Activated T-cell treated with anti-CD3 and anti-CD28 coated beads, Interleukin-2, amount 50 U/mL, for 72 hours (primary cell): ENCODE measurements at places on chromosomes 4 and X. TPM values are rescaled to one million over a fixed set of nuclear protein-coding genes. Genes with fewer than 3 reads are reported as not detected.

DNA sequence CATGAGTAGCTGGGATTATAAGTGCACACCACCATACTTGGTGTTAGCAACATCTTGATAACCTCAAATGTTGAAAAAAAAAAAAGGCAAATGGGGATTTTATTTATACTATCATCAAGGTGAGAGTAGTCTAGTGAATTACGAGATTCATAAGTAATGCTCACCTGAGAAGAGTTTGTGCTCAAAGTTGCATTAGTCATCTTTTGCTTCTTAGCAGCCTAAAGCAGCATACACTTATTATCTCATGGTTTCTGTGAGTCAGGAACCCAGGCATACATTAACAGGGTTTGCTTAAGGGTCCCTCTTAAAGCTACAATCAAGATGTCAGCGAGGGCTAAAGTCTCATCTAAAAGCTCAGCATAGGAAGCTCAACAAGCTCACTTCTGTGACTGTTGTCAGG lies 8.2 kb upstream of the EXOSC9 start:
- H3K27ac ChIP-seq, result no peak overlapping the region
- peaks cover 16% of the 10 kb centered on the region for H3K27me3 ChIP-seq
- H3K4me1 ChIP-seq, result peaks cover 36% of the 10 kb centered on the region

GRCh38 chr4:38062776-38063097 lies 102.5 kb downstream of the PTTG2 start:
- no peak for DNase-seq
- peak overlapping the region; percentile 92 for H3K27ac ChIP-seq
- peak overlapping the region; percentile 97 for H3K4me3 ChIP-seq
- H3K36me3 ChIP-seq, result no peaks in the 10 kb centered on the region

DNA sequence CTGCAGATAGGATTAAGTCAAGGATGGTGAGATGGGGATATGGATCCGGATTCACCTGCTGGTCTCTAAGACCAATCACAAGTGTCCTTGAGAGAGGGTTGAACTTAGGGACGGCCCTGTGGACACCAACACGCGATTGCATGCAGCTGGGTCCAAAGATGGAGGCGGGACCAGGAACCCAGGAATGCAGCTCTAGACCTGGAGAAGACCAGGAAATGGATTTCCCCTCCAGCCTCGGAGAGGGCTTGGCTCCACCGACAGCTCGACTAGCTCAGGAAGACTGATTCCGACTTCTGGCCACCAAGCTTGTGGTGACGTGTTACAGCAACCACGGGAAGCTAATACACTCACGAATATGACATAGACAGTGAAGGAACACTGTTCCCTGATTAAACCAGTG lies 4.7 kb downstream of the C4orf50 start:
- H3K36me3 ChIP-seq, result no peaks in the 10 kb centered on the region
- H3K4me1 ChIP-seq, result no peaks in the 10 kb centered on the region
- no peak overlapping the region for H3K4me3 ChIP-seq

- peaks cover 12% of the 10 kb centered on the region for H3K27me3 ChIP-seq
- no peaks in the 10 kb centered on the region for H3K4me1 ChIP-seq
- peaks cover 10% of the 10 kb centered on the region for H3K36me3 ChIP-seq
These were observed 58.4 kb upstream of the NKX1-1 start for GRCh38 chr4:1464581-1465171.

- H3K36me3 ChIP-seq, result no peaks in the 10 kb centered on the region
- H3K4me1 ChIP-seq, result no peaks in the 10 kb centered on the region
- no peaks in the 10 kb centered on the region for H3K27me3 ChIP-seq
- no peak overlapping the region for H3K4me3 ChIP-seq
- DNase-seq, result no peak
- H3K27ac ChIP-seq, result no peak overlapping the region
These were observed 94.4 kb downstream of the HHIP start for GRCh38 chr4:144740316-144740715.

GRCh38 chrX:644304-645281 lies 14.0 kb downstream of the SHOX start:
- H3K4me1 ChIP-seq, result no peaks in the 10 kb centered on the region
- peaks cover 27% of the 10 kb centered on the region for H3K27me3 ChIP-seq
- no peaks in the 10 kb centered on the region for H3K36me3 ChIP-seq
- no peak for DNase-seq
- H3K4me3 ChIP-seq, result no peak overlapping the region

GRCh38 chr4:180134091-180134866 lies 2108.9 kb upstream of the TENM3 start:
- H3K36me3 ChIP-seq, result no peaks in the 10 kb centered on the region
- H3K4me1 ChIP-seq, result no peaks in the 10 kb centered on the region
- H3K27ac ChIP-seq, result no peak overlapping the region
- H3K27me3 ChIP-seq, result no peaks in the 10 kb centered on the region
- peak overlapping the region; percentile 65 for H3K4me3 ChIP-seq

DNA sequence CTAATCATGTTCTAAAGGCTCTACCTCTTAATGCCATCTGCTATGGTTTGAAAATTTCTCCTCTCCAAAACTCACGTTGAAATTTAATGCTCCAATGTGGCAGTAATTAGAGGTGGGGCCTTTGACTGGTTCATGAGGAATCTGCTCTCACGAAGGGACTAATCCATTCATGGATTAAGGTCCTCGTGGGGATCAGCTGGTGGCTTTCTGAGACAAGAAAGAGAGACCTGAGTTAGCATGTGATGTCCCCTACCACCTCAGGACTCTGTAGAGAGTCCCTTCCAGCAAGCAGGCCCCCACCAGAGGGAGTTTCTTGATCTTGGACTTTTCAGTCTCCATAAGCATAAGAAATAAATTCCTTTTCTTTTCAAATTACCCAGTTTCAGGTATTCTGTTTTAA lies 65.3 kb downstream of the WDFY3 start:
- no peaks in the 10 kb centered on the region for H3K27me3 ChIP-seq
- no peak overlapping the region for H3K4me3 ChIP-seq
- H3K36me3 ChIP-seq, result no peaks in the 10 kb centered on the region
- no peak for DNase-seq
- H3K4me1 ChIP-seq, result no peaks in the 10 kb centered on the region
- no peak overlapping the region for H3K27ac ChIP-seq

DNA sequence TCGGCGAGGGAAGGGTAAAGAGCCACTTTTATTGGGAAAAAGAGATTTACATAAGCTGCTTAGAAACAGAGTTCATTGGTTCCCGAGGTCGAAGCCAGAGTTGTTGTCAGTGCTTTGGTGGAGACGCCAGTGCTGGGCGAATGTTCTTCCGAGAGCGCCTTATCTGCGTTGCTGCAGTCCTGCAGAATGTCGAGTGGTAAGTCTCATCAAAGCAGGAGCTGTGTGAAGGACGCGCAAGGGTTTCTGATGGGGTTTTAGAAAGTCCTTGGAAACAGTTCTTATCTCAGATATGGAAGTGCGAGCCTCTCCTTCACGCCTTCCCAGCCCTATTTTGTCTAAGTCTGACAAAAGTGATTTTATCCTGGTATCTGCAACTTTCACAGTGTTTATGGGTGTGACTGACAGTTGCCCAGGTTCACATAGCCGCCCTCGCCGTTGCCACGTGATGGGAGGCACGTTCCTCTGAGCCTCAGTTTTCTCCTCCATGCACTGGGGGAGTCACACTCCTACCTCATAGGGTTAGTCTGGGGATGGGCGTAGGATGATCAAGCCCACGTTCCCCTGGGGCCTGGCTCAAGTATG lies 47.3 kb upstream of the NSG1 start:
- H3K27me3 ChIP-seq, result no peaks in the 10 kb centered on the region
- DNase-seq, result no peak
- H3K27ac ChIP-seq, result no peak overlapping the region
- no peak overlapping the region for H3K4me3 ChIP-seq
- H3K36me3 ChIP-seq, result no peaks in the 10 kb centered on the region
- H3K4me1 ChIP-seq, result peaks cover 7% of the 10 kb centered on the region

DNA sequence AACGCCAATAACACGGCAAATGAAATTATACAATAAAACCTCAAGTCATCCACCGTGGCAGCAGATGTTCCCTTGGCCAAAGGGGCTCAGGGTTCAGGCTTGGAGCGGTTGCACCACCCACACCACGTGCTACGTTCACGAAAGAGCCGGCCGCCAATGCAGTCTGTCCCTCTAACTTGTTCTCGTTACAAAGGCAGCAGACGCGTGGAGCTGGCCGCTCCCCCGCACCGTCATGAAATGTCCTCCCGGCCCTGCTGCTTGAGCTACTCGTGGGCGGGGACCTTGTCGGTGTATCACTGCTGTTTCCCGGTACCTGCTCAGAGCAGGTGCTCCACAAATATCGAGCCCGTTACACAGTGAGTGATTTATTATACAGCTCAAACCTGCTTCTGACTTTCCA lies 36.4 kb upstream of the MAN2B2 start:
- H3K27me3 ChIP-seq, result peaks cover 6% of the 10 kb centered on the region
- no peak for DNase-seq
- H3K27ac ChIP-seq, result no peak overlapping the region
- no peaks in the 10 kb centered on the region for H3K4me1 ChIP-seq
- H3K4me3 ChIP-seq, result no peak overlapping the region

DNA sequence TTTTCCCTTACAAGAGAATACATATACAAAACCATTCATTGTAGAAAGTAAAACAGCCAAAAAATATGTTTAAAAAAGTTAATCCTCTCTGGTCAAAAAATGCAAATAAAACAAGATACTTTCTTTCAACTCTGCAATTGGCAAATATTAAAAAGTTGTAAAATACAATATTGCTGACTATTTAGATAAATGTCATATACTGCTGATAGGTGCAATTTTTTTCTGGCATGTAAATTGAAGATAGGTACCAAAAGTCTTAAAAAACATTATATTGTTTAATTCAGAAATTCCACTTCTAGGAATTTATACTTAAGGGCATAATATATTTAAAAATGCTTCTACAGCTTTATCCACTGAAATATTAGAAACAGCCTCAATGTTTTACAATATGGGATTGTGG lies 66.4 kb upstream of the TLL1 start:
- H3K27me3 ChIP-seq, result no peaks in the 10 kb centered on the region
- H3K4me1 ChIP-seq, result no peaks in the 10 kb centered on the region
- DNase-seq, result no peak
- H3K36me3 ChIP-seq, result no peaks in the 10 kb centered on the region
- H3K4me3 ChIP-seq, result no peak overlapping the region

- peaks cover 1% of the 10 kb centered on the region for H3K36me3 ChIP-seq
- H3K27me3 ChIP-seq, result no peaks in the 10 kb centered on the region
- H3K4me1 ChIP-seq, result no peaks in the 10 kb centered on the region
- H3K4me3 ChIP-seq, result no peak overlapping the region
These were observed 364.2 kb upstream of the GALNTL6 start for GRCh38 chr4:171448919-171449481.

DNA sequence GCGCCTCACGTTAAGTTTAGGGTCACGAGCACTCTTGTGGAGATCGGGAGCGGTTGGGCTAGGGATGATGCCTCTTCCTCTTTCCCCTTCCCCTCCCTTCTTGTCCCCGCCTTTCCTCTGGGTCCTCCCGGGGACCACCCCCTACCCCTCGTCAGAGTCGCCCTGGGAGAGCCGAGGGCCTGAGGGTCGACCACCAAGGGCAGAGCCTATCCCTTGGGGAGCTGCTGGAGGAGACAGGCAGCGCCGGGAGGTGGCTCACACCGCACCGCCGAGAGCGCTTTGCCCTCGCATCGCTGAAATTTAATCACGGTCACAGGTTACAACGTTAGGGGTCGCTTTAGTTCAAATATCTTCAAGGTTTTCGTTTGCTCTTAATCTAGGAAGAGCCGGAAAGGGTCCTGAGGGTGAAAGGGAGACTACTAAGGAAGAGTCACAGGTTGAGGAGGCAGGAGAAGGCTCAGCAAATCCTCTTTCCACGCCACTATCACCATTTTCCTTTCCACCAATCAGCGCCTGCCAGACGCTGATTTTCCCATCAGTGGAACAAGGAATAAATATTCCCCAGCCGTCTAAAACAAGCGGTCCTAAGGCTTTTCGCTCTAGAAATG lies 528 bp upstream of the SNCA start:
- no peak overlapping the region for H3K27ac ChIP-seq
- peak overlapping the region; percentile 75 for H3K4me3 ChIP-seq
- peaks cover 25% of the 10 kb centered on the region for H3K4me1 ChIP-seq

DNA sequence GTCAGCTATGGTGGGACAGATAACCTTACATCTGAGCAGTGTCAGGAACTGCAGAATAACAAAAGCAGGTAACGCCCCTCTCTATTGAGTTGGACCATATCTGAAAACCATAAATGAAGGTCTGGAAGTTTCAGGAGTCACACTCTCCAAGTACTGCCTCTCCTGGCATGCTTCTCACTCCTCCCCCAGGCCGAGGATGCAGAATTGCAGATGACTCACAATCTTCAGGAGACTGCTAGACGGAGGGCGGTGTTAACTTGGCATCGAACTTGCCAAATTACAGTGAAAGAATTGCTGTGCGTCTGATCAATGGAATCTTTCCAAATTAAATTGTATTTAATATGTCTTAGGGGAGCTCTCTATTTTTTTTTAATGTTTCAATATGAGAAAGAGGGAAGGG lies 67.1 kb upstream of the TRIM2 start:
- no peaks in the 10 kb centered on the region for H3K36me3 ChIP-seq
- no peak overlapping the region for H3K27ac ChIP-seq
- peaks cover 10% of the 10 kb centered on the region for H3K27me3 ChIP-seq

The ARHGEF9 gene
- total RNA-seq, result 38.6 TPM

DNA sequence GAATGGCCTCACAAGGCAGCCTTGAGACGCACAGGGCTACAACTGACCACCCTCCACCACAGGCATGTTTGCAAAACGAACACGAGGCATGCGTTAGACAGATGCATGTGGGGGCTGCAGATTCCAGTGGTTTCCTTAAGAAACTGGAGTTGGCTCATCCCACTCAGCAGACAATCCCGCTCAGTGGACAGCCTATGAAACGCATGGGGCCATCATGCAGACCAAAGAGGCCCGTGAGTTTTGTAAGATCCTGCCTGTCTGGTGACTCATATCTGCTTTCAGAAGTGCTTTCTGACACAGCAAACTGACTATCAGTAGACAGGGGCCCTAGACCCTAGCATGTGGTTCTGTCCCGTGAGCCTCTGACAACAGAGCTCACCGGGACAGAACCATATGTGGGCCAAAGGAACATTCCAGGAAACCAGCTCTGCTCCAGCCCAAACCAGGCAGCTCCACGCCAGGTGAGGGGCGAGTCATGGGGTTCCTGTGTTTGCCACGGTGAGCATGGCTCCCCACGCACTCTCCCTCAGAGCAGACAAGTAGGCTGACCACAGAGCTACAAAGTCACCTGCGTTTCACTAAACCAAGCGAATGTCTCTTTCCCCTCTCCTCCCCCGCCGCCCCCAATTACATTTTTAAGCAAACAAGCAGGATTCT lies 74.4 kb downstream of the MTMR1 start:
- no peak overlapping the region for H3K27ac ChIP-seq
- DNase-seq, result peak; percentile 22
- peaks cover 6% of the 10 kb centered on the region for H3K27me3 ChIP-seq
- no peak overlapping the region for H3K4me3 ChIP-seq
- H3K4me1 ChIP-seq, result peaks cover 5% of the 10 kb centered on the region

The ARR3 gene
- total RNA-seq, result not detected

The PCSK1N gene
- 2.8 TPM for total RNA-seq

GRCh38 chr4:183380901-183381300 lies 58.7 kb upstream of the CLDN24 start:
- H3K4me1 ChIP-seq, result no peaks in the 10 kb centered on the region
- no peak overlapping the region for H3K4me3 ChIP-seq
- no peak overlapping the region for H3K27ac ChIP-seq
- H3K27me3 ChIP-seq, result no peaks in the 10 kb centered on the region
- no peaks in the 10 kb centered on the region for H3K36me3 ChIP-seq
